Memory B cell (primary cell): ENCODE measurements at places on chromosomes 11 and 22.

DNA sequence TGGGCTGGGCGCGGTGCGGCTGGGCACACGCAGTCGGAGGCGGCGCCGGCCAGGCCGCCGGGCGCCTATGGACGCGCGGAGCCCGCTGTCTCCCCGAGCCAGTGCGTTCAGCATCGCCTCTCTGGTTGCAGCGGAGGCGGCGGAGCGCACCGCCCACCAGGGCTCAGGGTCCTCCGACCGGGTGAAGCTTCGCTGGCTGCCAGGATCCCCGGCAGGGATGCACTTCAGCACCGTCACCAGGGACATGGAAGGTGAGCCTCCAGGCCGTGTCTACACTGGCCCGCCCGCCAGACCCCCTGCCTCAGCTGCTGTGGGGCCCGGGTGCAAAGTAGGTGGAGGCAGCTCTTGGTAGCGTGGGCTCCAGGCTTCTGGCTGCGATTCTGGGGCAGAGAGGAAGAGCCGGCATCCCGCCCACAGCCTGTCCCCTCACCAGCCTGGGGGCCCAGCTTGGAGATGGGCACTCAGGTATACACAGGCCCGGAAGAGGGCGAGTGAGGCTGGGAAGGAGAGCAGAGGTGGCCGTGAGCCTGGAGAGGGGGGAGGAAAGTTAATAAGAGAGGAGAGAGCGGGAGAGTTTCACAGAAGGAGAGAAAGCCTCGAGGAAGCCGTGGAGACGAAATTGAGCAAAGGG, 1.0 kb upstream of the TBX1 start:
- H3K36me3 ChIP-seq, result peaks cover 5% of the 10 kb centered on the region
- DNase-seq, result no peak
- H3K4me1 ChIP-seq, result peaks cover 28% of the 10 kb centered on the region
- peak overlapping the region; percentile 86 for H3K4me3 ChIP-seq
- H3K27ac ChIP-seq, result peak overlapping the region; percentile 70
- peaks cover 34% of the 10 kb centered on the region for H3K27me3 ChIP-seq

DNA sequence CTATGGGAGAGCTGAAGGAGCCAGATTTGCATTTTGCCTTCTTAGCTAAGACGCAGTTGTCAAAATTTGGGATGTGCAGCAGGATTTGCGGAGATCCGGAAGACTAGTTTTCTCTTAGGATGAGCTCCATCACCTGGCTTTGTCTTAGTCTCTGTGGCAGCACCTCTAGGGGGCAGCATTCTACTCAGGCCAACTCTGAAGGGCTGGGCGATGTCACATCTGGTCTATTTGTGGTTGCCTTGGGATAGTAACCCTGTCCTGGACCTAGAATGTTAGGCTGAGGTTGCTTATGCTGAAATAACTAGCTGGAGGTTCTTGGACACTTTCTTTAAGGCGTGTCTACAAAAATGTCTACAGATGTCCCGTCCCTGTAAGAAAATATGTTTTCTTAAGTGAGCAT, 116.2 kb downstream of the FAT3 start:
- H3K27me3 ChIP-seq, result no peaks in the 10 kb centered on the region
- no peaks in the 10 kb centered on the region for H3K4me1 ChIP-seq
- DNase-seq, result no peak
- H3K4me3 ChIP-seq, result no peak overlapping the region

DNA sequence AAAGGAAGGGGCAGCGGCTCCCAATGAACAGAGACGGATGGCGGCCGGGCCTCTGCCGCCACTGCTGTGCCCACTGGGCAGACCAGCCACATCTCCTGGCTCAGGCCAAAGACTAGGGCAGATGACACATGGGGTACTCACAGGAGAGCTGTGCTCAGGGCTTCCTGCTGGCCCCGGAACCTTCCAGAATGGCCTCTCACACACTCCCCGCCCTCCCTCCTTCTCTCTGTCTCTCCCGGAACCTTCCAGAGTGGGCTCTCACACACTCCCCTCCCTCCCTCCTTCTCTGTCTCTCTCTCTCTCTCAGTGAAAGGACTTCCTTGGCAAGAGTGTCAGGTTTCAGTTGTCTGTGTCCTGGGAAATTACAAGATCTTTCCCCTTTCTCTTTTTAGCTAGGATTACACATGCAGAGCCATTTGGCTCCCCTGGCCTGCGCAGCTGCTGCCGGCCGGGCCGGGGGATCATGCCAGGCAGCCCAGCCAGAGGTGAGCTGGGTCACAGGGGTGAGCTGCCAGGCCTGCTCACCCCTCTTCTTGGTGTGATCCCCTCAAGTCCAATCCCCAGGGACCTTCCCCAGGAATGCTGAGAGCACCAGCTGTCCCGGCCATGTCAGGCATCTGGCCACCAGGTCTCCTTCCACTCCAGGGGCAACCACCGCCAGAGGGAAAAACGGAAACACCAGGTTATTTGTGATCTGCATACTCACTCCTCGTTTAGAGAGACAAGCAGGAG, 45.3 kb upstream of the ADA2 start:
- no peak for DNase-seq
- peaks cover 3% of the 10 kb centered on the region for H3K4me1 ChIP-seq
- no peak overlapping the region for H3K4me3 ChIP-seq
- no peaks in the 10 kb centered on the region for H3K36me3 ChIP-seq
- no peaks in the 10 kb centered on the region for H3K27me3 ChIP-seq
- H3K27ac ChIP-seq, result no peak overlapping the region

GRCh38 chr22:45551310-45552016, 48.8 kb downstream of the FBLN1 start:
- no peaks in the 10 kb centered on the region for H3K4me1 ChIP-seq
- peaks cover 8% of the 10 kb centered on the region for H3K27me3 ChIP-seq
- H3K4me3 ChIP-seq, result no peak overlapping the region
- no peak overlapping the region for H3K27ac ChIP-seq

DNA sequence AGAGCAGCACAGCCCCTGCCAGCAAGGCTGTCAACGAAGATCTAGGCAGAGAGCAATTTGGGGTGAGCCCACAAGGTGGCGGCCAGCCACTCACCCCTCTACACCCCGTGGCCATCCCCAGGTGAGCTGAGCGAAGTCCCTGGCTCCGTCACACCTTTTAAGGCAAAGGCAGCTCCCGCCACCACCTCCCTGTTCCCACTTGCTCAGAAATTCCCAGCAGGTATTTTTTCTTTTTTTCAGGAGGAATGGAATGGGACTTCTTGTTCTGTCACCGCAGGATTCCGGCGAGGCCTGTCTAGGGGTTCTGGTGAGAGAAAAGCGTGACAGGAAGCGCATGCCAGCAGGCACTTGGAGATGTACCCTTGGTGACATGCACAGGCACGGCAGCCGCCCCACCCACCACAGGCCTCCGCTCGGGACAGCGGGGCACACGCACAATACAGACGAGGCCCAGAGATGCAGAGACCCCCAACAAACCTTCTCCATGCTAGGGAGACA, 10.0 kb downstream of the RPL3 start:
- no peak overlapping the region for H3K27ac ChIP-seq
- no peak for DNase-seq
- H3K4me3 ChIP-seq, result no peak overlapping the region
- peaks cover 15% of the 10 kb centered on the region for H3K4me1 ChIP-seq
- H3K36me3 ChIP-seq, result peaks cover 14% of the 10 kb centered on the region

DNA sequence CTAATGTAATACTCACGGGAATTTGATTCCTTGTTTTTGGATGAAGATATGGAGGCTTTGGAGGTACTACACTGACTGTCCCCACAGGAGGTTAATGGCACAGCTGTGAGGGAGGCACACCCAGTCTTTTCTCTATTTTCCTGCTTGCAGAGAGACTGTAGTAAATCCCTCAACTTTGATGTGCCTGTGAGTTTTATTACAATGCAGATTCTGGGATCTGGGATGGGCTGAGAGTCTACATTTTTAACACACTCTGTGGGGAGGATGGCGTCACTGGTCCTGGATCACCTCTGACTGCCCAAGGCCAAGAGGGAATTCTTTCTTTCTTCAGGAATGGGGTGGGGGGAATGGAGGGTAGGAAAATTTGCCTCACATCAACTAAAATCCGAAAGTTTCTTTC, 80.2 kb upstream of the NTM start:
- H3K4me3 ChIP-seq, result no peak overlapping the region
- H3K4me1 ChIP-seq, result no peaks in the 10 kb centered on the region
- H3K27ac ChIP-seq, result no peak overlapping the region
- H3K27me3 ChIP-seq, result peaks cover 2% of the 10 kb centered on the region

GRCh38 chr11:87859636-87860035, 315.6 kb downstream of the RAB38 start:
- H3K27me3 ChIP-seq, result no peaks in the 10 kb centered on the region
- DNase-seq, result no peak
- no peaks in the 10 kb centered on the region for H3K4me1 ChIP-seq
- no peak overlapping the region for H3K4me3 ChIP-seq

- H3K4me3 ChIP-seq, result no peak overlapping the region
- no peak for DNase-seq
- H3K27me3 ChIP-seq, result no peaks in the 10 kb centered on the region
- H3K27ac ChIP-seq, result peak overlapping the region; percentile 72
Observed at GRCh38 chr22:46801331-46801811, 38.9 kb downstream of the TBC1D22A start.

DNA sequence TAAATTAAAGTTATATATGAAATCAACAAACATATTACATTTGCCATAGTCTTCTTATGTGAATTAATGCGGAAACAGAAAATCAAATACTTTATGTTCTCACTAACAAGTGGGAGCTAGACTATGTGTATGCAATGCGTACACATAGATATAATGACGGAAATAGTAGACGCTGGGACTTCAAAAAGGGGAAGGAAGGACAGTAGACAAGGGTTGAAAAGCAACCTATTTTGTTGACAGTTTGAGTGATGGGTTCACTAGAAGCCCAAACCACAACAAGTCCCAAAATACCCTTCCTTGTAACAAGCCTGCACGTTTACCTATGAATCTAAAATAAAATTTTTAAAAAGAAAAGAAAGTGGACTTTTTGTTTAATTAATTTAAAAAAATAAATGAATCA, 430.8 kb upstream of the CNTN5 start:
- no peak overlapping the region for H3K4me3 ChIP-seq
- no peak for DNase-seq
- no peaks in the 10 kb centered on the region for H3K27me3 ChIP-seq
- no peaks in the 10 kb centered on the region for H3K4me1 ChIP-seq

DNA sequence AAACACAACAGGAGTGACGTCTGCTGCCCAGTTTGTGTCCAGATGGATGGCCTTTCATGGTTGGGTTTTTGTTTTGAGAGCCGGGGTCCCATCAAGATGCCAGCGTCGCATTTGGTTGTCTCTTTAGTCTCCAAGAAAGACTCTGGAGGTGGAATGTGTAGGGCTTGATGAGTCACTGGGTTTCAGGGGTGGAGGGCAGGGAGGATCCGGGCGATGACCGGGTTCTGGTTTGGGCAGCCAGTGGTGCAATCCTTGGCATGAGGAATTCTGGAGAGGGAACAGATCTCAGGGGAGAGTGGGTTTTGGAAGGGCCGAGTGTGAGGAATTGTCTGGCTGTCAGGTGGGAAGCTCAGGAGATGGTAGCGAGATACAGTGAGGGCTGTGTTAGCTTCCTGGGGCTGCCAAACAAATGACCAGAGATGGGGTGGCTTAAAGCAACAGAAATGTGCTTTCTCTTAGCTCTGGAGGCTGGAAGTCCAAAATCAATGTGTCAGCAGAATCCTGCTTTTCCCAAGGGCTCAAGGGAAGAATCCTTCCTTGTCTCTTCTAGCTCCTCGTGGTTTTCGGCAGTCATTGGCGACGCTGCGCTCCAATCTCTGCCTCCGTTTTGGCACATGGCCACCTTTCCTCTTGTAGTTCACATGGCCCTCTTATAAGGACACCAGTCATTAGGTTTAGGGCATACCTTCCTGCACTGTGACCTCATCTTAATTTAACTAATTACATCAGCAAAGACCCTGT, 26.4 kb upstream of the PPFIA1 start:
- no peak overlapping the region for H3K4me3 ChIP-seq
- DNase-seq, result no peak
- H3K36me3 ChIP-seq, result no peaks in the 10 kb centered on the region
- no peaks in the 10 kb centered on the region for H3K4me1 ChIP-seq
- H3K27me3 ChIP-seq, result peaks cover 17% of the 10 kb centered on the region

DNA sequence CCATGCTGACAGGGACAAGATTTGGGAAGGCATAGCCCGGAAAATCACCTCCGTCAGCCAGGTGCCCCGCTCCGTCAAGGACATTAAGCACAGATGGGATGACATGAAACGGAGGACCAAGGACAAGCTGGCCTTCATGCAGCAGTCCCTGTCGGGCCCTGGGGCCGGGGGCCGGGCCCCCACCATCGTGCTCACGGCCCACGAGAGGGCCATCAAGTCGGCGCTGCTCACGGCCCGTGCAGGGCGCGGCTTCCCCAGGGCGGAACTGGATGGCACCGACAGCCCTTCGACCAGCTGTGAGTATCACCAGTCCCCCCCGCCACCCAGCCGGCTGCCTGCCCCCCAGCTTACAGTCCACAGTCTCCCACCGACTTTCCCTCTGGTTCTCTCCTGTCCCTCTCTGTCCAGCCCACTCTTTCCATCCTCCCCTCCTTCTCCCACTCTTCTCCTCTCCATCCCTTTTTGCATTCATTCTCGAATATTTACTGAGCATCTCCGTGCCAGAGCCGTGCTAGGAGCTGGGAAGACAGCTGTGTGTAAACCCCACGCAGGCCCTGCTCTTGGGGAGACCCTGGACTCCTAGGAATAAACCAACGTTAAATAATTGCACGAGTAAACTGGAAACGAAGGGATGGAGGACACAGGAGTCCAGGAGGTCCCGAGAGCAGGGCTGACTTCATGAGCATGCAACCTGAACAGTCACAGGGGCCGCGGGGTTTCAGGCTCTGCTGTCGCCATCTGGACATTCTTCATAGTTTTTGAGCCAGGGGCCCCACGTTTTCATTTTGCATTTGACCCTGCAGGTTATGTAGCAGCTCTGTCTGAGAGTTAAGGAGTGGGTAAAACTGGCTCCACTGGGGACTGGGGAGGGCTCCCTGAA, 62.8 kb downstream of the PRDM11 start:
- H3K36me3 ChIP-seq, result peaks cover 21% of the 10 kb centered on the region
- no peak overlapping the region for H3K4me3 ChIP-seq
- peaks cover 14% of the 10 kb centered on the region for H3K4me1 ChIP-seq
- H3K27me3 ChIP-seq, result no peaks in the 10 kb centered on the region
- no peak for DNase-seq
- H3K27ac ChIP-seq, result no peak overlapping the region

DNA sequence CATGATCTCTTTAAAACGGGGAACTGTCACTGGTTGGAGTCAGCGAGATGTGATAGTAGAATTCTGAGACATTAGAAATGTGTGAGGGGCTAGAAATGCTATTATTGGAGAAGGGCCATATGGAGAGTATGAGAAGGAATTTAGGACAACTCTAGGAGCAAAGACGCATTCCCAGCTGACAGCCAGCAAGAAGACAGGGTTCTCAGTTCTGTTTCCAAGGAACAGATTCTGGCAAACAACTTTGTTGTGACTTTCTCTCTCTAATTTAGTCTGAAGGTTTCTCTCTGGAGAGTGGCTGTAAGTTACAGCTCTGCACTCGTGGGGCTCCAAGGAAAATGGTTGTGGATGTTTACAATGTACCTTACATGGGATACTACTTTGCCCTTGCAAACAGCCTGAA, 876.3 kb downstream of the FAM181B start:
- no peak for DNase-seq
- H3K4me1 ChIP-seq, result no peaks in the 10 kb centered on the region
- H3K27me3 ChIP-seq, result peaks cover 4% of the 10 kb centered on the region
- no peak overlapping the region for H3K27ac ChIP-seq
- H3K36me3 ChIP-seq, result no peaks in the 10 kb centered on the region

- H3K4me1 ChIP-seq, result no peaks in the 10 kb centered on the region
- no peak overlapping the region for H3K27ac ChIP-seq
- no peak for DNase-seq
- H3K4me3 ChIP-seq, result no peak overlapping the region
Observed at GRCh38 chr11:69825037-69825834, 6.0 kb upstream of the FGF3 start.

GRCh38 chr22:47851586-47851985, 1089.1 kb downstream of the TBC1D22A start:
- H3K4me1 ChIP-seq, result no peaks in the 10 kb centered on the region
- H3K27ac ChIP-seq, result no peak overlapping the region
- H3K4me3 ChIP-seq, result no peak overlapping the region
- no peaks in the 10 kb centered on the region for H3K36me3 ChIP-seq
- DNase-seq, result no peak
